Effector CD4-positive, alpha-beta T cell (primary cell): ENCODE measurements at places on chromosomes 5 and 9.

DNA sequence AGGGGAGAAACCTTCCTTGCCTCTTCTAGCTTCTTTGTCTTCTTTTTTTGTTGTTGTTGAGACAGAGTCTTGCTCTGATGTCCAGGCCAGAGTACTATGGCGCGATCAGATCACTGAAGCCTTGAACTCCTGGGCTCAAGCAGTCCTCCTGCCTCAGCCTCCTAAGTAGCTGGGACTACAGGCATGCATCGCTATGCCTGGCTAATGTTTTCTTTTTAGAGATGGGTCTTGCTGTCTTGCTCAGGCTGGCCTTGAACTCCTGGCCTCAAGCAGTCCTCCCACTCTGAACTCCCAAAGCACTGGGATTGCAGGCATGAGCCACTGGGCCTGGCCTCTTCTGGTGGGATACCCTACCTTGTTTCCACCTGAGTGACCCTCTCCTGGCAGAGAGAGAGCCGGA lies 3.4 kb upstream of the PAXX start:
- no peak for DNase-seq

GRCh38 chr5:176742246-176743105 lies 67.9 kb upstream of the UNC5A start:
- DNase-seq: no peak

DNA sequence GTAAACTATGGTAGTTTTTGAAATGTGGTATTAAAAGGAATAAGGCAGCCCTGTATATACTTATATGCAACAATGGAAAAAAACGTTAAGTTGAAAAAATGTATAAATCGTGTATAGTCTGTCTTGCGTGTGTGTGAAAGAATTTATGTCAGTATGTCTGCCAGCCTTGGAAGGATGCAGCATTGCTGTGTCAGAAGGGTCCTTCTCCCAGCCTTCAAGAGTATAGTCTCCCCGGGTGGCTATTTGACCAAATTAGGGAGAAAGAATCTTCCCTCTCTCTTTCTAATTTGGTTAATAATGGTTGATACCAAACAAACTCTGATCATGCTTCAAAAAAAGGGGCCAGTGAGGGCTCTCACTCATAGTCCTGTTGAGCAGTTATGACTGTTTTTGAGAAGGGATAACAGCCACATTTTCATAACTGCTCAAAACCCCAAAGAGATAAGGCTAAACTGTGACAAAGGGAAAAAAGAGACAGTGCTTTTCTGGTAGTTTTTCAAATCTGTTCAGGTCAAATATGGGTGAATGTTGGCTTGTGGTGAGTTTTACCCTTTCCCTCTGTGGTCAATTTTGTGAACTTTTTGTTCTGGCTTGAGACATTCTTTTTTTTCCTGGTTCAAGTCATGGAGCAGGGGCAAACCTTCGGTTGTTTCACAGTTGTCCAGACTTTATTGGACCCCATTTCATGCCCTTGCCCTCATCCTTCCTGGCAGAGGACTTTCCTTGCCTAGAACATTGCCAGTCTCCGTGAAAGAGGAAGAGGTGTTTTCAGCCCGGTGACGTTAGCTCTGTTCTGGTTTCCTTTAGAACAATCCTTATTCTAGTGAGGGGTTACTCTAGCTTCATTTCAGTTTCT lies 21.0 kb downstream of the SNX30 start:
- no peak for DNase-seq

DNA sequence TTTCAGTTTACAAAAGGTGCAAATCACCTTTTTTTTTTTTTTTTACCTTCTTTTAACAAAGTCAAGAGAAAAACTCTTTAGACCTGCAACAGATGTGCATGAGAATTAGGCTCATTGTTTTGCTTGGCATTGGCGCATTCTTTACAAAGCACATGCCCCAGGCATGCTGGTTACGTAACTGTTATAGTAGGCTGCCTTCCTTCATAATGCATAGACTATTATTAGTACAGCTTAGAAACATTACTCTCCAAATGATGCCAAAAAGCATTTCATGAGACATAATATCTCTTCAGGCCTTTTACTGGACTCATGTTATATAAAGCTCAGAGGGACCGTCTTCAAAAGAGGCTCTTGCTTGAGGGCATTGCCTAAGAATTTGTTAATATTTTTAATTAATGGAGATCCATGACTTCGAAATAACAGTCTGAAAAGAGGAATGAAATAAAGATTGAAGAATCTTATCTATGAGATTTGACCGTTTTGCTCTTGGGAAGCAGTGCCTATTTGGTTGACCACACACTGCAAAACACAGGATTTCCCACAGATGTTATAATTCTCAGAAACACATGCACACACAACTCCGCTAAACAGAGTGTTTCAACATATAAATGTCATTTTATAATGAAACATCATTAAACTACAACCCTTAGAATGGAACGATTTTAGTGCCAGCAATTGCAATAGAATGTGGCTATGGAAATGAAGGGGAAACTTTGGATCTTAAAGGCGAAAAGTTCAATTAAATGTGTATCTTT lies 478.7 kb downstream of the PRR16 start:
- no peak for DNase-seq

DNA sequence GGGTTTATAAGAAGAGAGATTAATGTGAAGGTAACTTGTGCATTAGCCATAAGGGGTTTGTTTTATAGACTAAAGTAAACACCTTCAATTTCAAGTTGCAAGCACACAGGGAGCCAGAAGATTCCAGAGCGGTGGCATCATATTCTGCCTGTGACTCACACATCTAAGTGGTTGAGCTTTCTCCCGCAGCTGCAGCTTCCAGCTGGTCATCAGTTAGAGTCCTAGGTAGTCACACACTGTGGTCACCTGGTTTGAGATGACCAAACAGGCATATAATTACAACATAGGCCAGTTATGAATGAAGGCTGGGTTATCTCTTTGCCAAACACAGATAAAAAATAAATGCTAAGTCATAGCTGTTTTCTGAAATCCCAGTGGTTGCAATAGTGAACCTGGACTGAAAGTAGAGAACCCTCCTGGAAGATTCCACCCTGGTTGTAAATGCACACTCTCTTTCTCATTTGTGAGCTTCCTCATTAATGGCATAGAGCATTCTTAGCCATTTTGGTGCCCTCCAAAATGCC lies 171.3 kb downstream of the GDNF start:
- DNase-seq: no peak

DNA sequence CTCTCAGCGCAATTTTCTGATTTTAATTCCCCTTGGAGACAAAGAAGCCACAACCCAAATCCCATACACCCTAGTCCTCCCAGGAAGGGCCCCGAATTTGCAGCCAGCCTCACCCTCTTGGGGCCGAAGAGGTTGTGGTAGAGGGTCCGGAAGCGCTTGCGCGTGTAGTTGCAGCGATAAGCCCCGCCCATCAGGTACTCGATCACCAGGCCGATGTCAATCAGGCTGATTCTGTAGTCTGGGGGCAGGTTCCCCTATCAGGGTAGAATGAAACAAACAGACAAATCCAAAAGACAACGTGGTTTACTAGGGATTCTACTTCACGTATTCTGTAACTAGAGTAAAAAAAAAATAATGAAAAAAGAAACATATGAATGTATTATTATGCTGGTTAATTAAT lies 210.6 kb upstream of the KLF9 start:
- DNase-seq: no peak

DNA sequence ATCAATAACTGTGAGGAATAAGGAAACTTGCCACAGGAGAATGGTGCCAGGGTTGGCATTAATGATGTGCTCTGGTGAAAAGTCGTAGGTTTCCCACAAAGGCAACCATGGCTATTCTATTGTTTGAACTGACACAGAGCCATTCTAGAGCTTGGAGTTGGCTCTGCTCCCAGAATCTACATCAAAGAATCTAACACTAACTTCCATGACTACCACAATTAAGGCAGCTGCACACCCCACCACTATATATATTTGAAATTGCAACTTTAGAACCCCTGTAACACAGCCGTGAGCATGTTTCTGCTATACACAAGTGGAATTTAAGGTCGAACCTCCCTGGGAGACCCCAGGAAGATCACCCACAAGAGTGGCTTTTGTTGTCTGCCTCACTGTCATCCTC lies 89.7 kb upstream of the CCDC152 start:
- no peak for DNase-seq

DNA sequence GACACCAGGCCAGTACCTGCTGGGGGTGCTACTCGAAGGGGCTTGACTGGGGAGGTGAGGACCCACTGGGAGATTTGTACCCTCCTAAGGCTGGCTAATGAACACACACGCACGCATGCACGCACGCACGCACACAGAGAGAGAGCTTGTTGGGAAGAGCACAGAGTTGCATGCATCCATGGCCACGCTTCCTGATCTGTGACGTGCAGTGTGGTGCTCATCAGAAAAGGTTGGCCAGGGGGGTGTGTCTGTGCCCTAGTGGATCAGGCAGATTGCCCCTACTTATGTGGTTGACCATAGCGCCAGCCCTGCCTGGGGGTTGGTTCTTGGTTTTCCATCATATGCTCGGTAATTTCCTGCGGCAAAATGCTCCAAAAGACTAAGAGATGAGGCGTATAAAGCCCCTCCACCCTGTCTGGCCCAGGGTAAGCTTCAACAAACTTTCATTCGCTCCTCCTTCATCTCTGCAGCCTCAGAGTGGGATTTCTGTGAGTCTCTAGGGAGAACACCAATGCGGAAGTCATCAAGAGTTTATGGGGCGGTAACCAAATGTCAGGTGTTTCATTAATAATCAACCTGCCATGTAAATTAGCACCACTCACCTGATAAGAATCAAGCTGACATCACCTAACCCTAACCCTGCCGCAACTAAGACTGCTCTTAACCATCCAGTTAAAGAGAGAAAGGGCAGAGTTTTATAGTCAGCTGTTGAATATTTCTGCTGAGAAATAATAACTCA lies 8.0 kb upstream of the GFI1B start:
- DNase-seq: no peak

DNA sequence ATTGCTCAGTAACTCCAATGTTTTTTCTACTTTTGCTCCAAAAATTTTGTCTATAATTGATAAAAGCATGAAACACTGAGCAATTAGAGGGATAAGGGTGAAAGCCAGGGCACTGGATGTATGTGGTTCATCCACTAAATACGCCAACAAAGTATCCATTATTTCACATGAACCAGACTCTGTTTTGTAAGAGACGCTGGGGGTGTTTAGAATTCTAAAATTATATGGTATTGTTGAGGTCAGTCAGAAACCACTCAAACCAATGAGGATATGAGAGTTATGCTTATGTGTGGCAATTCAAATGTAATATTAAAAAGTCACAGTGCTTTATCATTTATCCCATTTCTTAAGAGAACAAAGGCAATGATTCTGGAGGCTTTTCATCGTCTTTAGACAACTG lies 220.2 kb downstream of the EFNA5 start:
- DNase-seq: no peak

DNA sequence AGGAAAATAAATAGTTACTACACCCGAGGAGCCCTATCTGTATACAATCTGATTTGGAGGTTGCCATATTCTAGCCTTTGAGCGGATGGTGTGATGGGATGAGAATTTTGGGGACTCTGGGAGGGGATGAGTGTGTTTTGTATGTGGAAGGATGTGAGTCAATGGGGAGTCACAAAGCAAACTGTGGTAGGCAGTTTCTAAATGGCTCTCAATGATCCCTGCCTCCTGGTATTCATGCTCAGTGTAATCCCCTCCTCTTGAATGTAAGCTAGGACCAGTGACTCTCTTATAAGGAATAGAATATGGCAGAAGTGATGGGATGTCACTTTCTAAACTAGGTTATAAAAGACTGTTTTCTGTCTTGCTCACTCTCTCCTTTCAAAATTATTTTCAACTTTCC lies 205.7 kb upstream of the RIOK2 start:
- DNase-seq: no peak

GRCh38 chr5:79107020-79107796 lies 4.4 kb upstream of the BHMT start:
- DNase-seq: no peak

GRCh38 chr9:123645762-123646161 lies 284.2 kb downstream of the DENND1A start:
- DNase-seq: no peak

GRCh38 chr9:132585954-132586829 lies 3.8 kb downstream of the BARHL1 start:
- DNase-seq: no peak

DNA sequence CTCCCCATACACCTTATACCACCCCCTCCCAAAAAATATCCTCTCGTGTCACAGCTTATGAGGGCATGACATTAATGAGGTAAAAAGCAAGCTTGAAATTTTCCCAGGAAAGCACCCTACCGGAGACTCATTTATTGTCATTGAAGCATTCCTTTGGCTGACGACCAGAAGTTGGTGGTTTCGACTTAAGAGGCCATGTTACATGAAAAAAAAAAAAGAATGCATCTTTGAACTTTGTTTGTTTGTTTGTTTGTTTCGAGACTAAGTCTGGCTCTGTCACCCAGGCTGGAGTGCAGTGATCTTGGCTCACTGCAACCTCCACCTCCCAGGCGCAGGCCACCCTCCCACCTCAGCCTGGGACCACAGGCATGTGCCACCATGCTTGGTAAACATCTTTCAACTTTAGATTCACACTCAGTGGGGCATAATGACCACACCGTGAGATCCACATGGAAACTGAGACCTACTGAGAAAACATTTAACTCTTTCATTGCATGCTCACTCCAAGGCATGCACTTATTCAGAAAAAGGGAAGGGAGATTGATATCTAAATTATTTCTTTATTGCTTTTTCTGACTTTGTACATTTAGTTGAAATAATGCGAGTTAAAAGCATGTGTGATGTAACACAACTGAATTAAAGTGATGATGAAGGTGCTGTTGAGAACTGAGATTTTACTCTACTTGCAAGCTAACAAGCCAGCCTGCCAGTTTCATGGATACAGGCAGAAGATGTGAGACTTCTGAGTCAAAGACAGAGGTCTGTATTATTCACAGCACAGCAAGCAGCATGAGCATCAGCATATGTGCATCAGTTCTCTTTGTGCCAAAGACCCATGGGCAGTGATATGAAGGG lies 5.1 kb upstream of the RAB14 start:
- no peak for DNase-seq

DNA sequence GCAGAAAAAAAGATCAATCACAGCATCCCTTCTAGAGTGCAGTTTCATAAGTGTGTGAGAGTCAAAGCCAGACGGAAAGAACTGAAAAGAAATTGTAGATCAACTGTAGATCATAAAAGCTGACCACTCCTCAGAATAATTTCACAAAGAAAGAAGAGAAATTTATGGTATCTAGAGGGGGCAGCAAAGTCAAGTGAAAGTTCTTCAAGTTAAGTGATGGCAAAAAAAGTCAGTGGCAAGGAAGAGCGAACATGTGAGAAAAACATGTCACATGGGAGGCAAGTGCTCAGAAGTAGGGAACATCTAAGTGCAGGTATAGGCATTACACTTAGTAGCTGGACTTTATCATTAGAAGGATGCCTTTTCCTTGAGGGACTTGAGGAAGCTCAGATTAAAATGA lies 245.1 kb upstream of the ISL1 start:
- no peak for DNase-seq

GRCh38 chr5:135890867-135891266 lies 4.8 kb downstream of the IL9 start:
- DNase-seq: no peak
